ENCODE measurements at places on chromosomes 1 and 21. TPM values are rescaled to one million over a fixed set of nuclear protein-coding genes. Genes with fewer than 3 reads are reported as not detected.

The GPR37L1 gene
- not detected for total RNA-seq

The S100A13 gene
- total RNA-seq: 259 TPM

The CD1E gene
- not detected for total RNA-seq

The SFN gene
- 0.16 TPM for total RNA-seq

The PDIK1L gene
- 3.2 TPM for total RNA-seq

The KLHDC9 gene
- total RNA-seq: 1.5 TPM

The OR2AK2 gene
- not detected for total RNA-seq

The QSOX1 gene
- 205 TPM for total RNA-seq

The TLCD4 gene
- total RNA-seq: 0.16 TPM

The SEC16B gene
- 1.8 TPM for total RNA-seq

The SLC25A24 gene
- total RNA-seq: 39.3 TPM

The ITGB2 gene
- 0.16 TPM for total RNA-seq

The MPZ gene
- 0.81 TPM for total RNA-seq

The CCDC17 gene
- 0.97 TPM for total RNA-seq

The TIAM1 gene
- total RNA-seq: 0.32 TPM

The PADI4 gene
- total RNA-seq: not detected

The FBXO2 gene
- 3.7 TPM for total RNA-seq

The NTRK1 gene
- not detected for total RNA-seq

The CFH gene
- 12.6 TPM for total RNA-seq

All from bladder microvascular endothelial cell (primary cell).